ENCODE measurements at places on chromosomes 7 and 10.

DNA sequence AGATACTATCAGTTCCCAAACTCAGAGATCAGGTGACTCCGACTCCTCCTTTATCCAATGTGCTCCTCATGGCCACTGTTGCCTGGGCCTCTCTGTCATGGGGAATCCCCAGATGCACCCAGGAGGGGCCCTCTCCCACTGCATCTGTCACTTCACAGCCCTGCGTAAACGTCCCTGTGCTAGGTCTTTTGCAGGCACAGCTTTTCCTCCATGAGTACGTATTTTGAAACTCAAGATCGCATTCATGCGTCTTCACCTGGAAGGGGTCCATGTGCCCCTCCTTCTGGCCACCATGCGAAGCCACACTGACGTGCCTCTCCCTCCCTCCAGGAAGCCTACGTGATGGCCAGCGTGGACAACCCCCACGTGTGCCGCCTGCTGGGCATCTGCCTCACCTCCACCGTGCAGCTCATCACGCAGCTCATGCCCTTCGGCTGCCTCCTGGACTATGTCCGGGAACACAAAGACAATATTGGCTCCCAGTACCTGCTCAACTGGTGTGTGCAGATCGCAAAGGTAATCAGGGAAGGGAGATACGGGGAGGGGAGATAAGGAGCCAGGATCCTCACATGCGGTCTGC lies 162.2 kb downstream of the EGFR start:
- DNase-seq: no peak

DNA sequence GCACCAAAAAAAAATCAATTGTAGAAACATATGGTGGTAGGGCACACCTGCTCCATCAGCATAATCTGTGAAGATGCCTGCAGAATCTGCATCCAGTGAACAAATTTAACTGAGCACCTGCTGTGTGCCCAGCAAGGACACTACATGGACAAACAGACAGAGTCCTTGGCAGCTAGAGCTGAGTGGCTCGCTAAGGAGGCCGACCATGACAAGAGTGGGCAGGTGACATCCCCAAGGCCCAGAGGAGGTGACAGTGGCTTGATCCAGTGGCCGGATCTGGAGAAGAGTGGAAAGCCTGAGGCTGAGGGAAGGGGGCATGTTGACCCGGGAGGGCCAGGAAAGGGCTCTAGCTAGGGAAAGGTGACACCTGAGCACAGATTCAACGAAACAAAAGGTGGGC lies 68.1 kb downstream of the MAD1L1 start:
- no peak for DNase-seq

DNA sequence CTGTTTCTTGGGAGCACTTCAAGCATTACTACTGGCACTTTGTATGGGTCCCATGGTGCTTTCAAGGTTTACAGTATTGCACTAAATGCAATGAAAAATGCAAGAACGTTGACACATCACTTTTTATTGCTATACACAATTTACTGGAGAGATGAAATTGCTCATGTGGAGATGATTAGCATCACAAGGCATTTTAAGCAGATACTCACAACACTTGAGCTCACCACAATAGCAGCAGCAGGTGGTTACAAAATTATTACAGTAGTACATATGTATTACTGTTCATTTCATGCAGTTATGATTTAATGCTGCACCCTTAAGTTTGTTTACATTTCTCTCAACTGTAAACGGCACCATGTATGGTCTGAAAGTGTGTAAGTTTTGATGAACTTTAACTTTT lies 537.7 kb downstream of the GRM8 start:
- DNase-seq: no peak

DNA sequence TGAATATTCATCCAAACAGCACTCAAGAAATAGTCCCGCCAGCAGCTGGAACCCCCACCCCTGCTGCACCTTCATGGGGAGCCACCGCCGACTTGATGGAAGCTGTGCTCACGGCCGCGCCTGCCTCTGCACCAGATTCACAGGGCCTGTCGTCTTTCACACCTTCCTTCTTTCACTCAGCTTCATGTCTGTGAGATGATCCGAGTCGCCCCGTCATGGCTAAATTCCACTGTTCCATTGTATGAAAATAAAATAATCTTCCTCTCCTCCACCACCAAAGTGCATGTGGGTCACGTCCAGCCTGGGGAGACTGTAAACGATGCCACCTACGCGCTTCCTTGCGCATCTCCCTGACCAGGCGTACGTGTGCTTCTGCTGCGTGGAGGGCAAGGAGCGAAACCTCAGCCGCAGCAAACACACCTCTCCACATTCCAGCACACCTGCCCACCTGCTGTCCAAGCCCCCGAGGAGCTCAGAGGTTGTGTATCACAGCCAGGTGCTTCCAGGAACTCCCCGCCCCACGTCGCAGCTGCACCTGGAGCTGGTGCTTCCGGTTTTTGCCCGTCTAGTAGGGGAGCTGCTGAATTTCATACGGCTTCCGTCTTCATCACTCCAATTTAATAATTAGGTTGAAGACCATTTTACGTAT lies 137.0 kb downstream of the PTPRN2 start:
- no peak for DNase-seq

- no peak for DNase-seq
Measured at GRCh38 chr7:100029596-100029995, 14.2 kb downstream of the ZKSCAN1 start.
